ENCODE measurements at places on chromosomes 4 and X.

DNA sequence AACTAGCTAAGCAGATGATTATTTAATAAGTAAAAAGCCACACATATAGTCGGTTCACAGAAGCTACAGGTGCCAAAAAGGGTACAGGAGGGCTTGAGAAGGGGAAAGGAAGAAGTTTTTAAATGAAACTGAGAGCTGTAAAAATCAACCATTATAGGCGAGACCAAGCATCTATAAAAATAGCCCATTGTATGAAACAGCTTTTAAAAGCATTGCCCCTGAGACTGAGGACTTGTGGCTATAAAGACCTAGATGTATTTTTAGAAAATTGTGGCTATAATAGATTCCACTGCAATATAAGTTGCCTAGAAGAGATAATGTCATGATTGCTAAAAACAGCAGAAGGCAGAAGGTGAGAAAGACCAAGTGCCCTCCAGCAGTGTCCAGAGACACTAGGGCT lies 15.0 kb upstream of the TTC29 start:
- no peak for DNase-seq

GRCh38 chr4:13368217-13368616 lies 115.9 kb downstream of the RAB28 start:
- DNase-seq, result peak; percentile 42

GRCh38 chr4:2824836-2825381 lies 18.7 kb upstream of the ADD1 start:
- DNase-seq, result no peak

GRCh38 chr4:107044170-107044569 lies 8.1 kb upstream of the DKK2 start:
- DNase-seq, result no peak

- peak; percentile 22 for DNase-seq
These were observed 29.5 kb downstream of the TMPRSS11A start for GRCh38 chr4:67933755-67934154.

DNA sequence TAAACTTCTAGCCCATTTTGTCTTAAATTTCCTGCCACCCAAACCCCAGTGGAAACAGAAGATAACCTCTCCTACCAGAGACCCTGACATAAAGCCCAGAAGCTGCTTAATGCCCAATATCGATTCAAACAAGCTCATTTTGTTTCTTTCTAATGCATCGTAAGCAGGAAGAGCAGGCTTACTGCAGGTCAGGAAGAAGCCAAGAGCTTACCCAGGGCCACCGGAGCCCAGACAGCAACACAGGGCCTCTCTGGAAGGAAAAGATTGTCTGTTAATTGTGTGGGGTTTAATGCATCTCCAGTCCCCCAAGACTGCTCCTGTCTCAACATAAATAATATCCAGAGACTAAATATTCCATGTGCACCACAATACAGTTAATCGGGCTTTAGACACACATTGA lies 177.3 kb upstream of the NOCT start:
- no peak for DNase-seq

DNA sequence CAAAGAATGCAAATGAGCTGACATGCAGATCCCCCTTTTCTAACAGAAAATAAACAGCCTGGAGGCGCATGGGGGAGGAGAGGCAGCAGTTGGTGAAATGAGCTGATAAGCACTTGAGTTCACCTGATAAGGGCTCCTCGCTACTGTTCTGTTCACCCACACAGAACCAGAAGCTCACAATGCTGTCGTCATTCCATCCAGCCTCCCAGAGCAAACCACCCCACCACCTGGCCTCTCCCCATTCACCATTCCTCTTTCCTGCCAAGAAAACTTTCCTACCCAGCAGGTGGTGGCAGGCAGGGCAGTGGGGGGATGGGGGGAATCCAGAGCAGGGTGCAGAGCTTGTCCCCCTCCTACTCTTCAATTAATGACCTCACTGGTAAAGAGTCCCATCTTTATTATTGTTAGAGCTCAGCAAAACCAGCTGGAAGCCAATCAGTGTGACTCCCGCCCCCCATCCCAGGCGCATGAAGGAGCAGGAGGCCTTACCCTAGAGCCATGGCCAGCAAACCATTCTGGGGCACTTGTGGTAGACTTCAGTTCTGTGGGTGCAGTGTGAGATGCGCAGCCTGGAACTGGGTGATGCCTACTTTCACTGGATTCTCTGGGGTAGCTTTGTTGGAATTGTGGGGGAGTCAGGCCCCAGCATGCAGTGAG lies 350.3 kb downstream of the ZIC3 start:
- DNase-seq, result no peak

- no peak for DNase-seq
These were observed 61.7 kb downstream of the TMA16 start for GRCh38 chr4:163556177-163556576.

DNA sequence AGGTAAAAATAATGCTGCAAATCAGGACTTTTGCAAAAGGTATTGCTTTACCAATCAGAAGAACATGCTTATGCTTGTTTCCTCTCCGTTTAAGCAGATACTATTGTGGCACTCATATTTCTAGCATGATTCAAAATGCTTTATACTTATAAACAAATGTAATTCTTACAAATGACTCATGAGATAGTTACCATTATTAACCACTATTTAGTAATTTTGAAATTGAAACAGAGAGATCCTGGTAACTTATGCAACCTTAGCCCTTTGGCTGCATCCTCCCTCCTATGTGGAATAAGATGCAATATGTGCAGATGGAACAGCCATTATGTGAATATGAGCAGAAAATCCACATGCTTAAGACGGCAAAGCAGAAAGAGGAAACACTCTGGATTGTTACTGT lies 164.7 kb downstream of the PCDH18 start:
- DNase-seq, result peak; percentile 77

- no peak for DNase-seq
These were observed 150.6 kb upstream of the MBNL3 start for GRCh38 chrX:132639446-132639845.
